Activated gamma-delta T cell treated with anti-CD3 and anti-CD28 coated beads, Interleukin-2, amount 50 U/mL, for 16 hours (primary cell): ENCODE measurements at places on chromosomes 7 and 10.

- DNase-seq: no peak
Measured at GRCh38 chr10:17453373-17454091, 863 bp downstream of the ST8SIA6 start.

- DNase-seq: no peak
Measured at GRCh38 chr10:123449234-123449962, 216.8 kb upstream of the GPR26 start.

DNA sequence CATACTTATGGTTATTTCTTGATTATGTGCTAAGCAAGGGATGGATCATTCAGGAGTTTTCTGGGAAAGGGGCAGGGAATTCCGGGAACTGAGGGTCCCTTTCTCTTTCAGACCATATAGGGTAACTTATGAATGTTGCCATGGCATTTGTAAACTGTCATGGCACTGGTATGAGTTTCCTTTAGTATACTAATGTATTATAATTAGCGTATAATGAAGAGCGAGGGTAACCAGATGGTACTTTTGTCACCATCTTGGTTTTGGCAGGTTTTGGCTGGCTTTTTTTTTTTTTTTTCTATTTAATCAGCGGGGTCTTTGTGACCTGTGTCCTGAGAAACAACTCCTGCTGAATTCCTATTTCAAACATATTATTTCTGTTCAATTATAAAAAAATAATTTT is 237.6 kb upstream of the PTER start:
- DNase-seq: no peak

DNA sequence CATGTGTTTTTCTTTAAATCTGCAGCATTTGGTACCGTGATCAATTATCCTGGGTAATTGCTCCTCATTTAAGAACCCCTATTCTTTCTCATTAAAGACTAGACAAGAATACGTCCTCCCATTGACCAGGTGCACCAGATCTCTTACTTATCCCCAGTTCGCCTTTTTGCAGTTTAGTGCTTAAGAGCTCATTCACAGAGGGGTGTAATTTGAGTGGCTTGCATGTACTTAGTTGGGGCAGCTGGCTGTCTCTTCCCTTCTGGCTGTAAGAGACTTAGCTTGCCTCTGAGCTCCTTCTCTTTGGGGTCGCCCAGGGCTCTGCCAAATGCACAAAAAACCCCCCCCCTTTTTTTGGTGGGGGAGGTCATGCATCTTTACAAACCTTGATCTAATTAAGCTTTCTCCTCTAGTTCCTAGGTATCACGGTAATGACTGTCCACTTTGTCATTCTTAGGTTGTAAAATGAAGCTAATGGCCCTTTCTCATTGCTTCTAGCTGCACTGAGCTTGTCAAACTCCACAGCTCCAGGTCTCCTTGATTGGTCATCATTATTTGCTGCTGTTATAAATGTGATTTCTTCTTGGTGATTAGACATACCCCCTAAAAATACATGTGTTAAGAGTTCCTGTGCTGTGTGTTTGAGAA is 26.3 kb downstream of the GAD2 start:
- DNase-seq: no peak

DNA sequence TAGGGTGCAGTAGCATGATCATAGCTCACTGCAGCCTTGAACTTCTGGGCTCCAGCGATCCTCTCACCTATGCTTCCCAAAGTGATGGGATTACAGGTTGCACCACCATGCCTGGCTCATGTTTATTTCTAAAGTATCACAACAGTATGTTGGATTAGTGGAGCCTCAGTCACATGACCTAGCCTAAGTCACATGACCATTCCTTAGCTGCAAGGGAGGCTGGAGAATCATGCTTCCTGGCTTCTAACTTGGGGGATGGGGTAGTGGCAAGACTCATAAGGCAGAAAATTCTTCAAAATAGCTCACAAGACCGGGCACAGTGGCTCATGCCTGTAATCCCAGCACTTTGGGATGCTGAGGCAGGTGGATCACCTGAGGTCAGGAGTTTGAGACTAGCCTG is 26.9 kb upstream of the TPST1 start:
- DNase-seq: no peak

DNA sequence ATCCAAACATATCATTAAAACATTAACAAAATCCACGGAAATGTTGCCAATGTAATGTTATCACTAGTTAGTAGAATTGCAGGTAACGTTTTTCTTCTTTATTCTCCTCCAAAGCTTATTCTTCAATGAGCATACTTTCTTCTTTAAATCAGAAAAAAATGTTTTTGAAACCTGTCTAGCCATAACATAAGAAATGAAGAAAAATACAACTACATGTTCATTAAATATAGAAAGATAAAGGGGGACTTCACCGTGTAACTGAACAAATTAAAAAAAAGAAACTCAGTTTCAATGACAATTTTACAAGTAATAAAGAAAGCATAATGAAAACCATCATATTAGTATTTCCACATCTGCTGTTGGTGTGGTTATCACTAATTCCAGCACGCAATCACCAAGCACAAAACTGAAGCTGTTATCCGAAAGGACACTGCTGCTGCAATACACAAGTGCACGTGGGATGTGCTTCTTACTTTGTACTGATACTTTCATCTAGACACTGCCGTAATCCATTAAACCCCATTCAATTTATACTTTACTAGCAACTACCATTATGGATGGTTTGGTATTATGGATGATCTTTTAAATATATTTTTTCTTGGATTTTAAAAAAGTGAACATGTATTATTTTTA is 9.6 kb downstream of the ESYT2 start:
- no peak for DNase-seq

GRCh38 chr10:1110674-1111119 is 54.5 kb downstream of the WDR37 start:
- no peak for DNase-seq
